Endothelial cell (in vitro differentiated cells): ENCODE measurements at places on chromosomes 6 and 20.

- DNase-seq, result peak; percentile 48
These were observed 146.0 kb downstream of the LAMP5 start for GRCh38 chr20:9660236-9660868.

GRCh38 chr20:5844063-5844681 lies 94.0 kb downstream of the SHLD1 start:
- DNase-seq, result no peak

DNA sequence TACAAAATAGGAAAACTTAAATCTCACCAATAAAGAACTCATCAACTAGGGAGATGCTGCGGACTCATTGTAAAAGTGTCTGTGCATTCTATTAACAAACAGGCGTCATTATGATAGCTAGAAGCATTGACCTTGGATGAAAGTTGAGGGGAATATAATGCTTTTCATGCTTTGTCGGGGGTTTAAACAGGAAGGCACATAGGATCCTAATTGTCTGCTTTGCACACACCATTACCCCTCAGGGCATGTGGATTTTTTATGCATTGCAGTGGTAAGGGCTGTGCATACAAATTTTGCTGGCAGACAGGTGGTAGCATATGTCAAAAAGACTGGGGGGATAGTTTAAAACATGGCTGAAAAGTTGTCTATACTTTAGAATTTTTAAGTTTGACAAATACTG lies 447.9 kb upstream of the PLCB4 start:
- DNase-seq, result no peak

DNA sequence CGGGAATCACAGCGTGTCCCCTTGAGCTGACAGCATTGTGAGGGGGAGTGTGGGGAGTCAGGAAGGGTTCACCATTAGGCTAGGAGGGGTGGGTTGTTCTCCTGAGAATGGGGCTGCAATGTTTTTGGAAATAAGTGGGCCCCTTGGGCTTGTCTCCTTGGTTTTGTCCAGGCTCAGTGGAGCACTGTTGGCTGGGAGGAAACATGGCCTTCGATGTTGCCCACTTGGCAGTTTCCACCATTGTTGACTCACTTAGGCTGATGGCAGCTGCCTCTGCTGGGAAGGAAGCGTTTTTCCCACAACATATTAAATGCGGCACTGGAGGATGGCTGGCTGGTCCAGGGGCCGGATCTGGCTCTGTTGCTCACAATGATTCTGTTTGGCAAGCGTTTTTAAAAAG lies 512.1 kb downstream of the QKI start:
- no peak for DNase-seq

DNA sequence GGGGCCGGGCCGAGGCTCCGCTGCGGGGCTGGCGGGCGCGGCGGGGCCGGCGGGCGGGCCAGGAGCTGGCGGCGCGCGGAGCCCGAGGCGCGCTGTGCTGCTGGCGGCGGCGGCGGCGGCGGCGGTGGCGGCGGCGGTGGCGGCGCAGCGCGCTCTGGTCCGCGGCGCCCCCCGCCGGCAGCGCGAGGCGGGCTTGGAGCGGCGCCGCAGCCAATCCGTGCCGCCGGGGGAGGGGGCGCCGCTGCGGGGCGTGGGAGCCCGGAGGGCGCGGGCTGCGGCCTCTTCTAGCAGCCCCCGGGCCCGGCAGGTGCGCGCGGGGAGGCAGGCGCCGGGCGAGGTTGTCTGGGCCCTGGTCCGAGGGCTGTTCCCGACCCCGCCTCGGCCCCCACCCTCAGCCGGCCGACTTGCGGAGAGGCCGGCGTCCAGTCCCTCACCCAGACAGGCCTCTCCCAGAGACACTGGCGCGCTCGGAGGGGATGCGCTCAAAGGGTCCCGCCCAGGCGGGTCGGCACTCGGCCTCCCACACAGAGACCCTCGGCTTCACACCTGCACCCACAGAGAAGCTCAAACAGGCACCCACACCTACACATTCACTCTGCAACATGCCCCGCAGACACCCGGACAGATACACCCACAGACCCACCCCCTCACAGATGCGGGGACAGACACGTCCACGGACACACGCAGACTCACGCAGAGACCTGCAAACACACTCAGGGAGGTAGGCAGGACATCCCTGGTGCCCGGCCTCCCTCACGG lies at the start of gene RIMS4:
RIMS4 (minus strand) TSS at position 156 of the 759 bp plus-strand sequence. CDS start 275 bp downstream, outside the sequence.
- DNase-seq, result peak; percentile 35

- no peak for DNase-seq
These were observed 88.5 kb downstream of the TBC1D7 start for GRCh38 chr6:13239530-13240455.

GRCh38 chr6:105494688-105495087 lies 91.8 kb upstream of the PREP start:
- DNase-seq, result no peak

- no peak for DNase-seq
These were observed 177.1 kb downstream of the CD109 start for GRCh38 chr6:73873081-73873480.

GRCh38 chr6:41756354-41756753 lies 9.2 kb upstream of the PGC start:
- DNase-seq, result no peak

GRCh38 chr6:45445749-45446549 lies 68.2 kb upstream of the SUPT3H start:
- DNase-seq, result peak; percentile 34

DNA sequence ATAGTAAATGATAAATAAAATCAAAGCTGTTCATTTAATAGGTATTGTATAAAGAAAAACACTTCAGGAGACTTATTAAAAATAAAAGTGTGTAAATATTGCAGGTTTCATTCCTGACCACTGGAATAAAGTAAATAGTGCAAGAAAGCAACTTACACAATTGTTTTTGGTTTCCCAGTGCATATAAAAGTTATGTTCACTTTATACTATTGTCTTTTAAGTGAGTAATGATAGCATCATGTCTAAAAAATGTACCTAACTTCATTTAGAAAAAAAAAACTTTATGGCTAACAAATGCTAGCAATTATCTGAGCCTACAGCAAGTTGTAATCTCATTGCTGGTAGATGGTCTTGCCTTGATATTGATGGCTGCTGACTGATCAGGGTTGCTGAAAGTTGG lies 726.6 kb upstream of the POU3F2 start:
- DNase-seq, result no peak

DNA sequence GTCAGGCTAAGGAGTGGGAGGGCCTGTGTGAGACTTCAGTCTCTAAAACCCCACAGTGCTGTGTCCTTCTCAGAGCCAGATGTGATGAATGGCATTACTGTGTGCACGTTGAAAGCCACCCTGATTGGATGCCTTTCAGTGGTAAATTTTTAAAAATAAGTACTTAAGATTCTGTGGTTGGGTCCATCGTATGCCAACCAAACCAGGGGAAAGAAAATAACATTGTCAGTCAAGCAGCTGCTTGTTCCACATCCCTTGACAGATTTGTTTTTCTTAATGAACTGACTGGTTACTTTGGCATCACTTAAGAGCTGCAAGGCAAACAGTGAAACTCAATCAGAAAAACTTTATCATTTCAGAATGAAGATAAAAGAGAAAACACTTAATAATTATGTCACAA lies 334.0 kb upstream of the NT5E start:
- DNase-seq, result no peak

- no peak for DNase-seq
These were observed 119.2 kb downstream of the SYCP2 start for GRCh38 chr20:59813948-59814839.
